ENCODE measurements at places on chromosomes 11 and 22. TPM values are rescaled to one million over a fixed set of nuclear protein-coding genes. Genes with fewer than 3 reads are reported as not detected.

The CARS1 gene
- 29.4 TPM for total RNA-seq

The STK33 gene
- total RNA-seq = 36.1 TPM

The SAA1 gene
- not detected for total RNA-seq

The BTBD18 gene
- total RNA-seq = not detected

The GGTLC2 gene
- total RNA-seq = not detected

The HDHD5 gene
- total RNA-seq = 38.3 TPM

The OR5P2 gene
- not detected for total RNA-seq

The RAG1 gene
- total RNA-seq = 0.93 TPM

The ARHGAP20 gene
- total RNA-seq = 13.7 TPM

The CCND1 gene
- 270 TPM for total RNA-seq

The TEAD1 gene
- total RNA-seq = 121 TPM

The OR4D6 gene
- not detected for total RNA-seq
